ENCODE measurements at places on chromosomes 6 and 20. TPM values are rescaled to one million over a fixed set of nuclear protein-coding genes. Genes with fewer than 3 reads are reported as not detected.

NMBR gene
- not detected for total RNA-seq

HLA-DQB2 gene
- 0.74 TPM for total RNA-seq

ERMARD gene
- total RNA-seq, result 41.5 TPM

CPXM1 gene
- total RNA-seq, result not detected

ANKRD66 gene
- total RNA-seq, result not detected

- DNase-seq, result no peak
Observed at GRCh38 chr20:1478566-1478965, 11.9 kb upstream of the NSFL1C start.

- no peak for DNase-seq
Observed at GRCh38 chr6:6006428-6007365, at the start of gene NRN1. TSS of gene NRN1 (minus strand) at chr6:6006925. CDS start at chr6:6006749, 176 bp downstream.

DNA sequence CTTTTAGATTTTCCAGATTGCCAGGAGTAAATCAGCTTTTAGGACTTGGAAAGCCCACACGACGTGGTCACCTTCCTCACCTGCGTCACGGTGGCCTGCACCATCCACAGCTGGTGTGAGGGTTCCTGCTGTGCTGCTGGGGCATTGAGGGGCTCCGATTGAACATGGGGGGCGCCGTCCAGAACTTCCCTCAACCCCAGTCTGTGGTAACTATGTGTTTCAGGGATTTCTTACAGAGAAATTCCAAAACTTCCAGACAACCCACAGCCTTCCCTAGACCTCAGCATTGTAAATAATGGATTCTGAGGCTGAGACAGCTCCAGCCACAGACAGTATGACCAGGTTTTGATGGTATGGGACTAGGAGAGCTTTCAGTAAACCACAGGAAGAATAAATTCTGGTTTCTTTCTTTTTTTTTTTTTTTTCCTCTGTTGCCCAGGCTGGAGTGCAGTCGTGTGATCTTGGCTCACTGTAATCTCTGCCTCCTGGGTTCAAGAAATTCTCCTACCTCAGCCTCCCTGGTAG is 46.7 kb upstream of the IRF4 start:
- DNase-seq, result no peak
